ENCODE measurements at places on chromosomes 12 and 14.

- DNase-seq = no peak
Measured at GRCh38 chr12:11767029-11767724, 117.7 kb downstream of the ETV6 start.

DNA sequence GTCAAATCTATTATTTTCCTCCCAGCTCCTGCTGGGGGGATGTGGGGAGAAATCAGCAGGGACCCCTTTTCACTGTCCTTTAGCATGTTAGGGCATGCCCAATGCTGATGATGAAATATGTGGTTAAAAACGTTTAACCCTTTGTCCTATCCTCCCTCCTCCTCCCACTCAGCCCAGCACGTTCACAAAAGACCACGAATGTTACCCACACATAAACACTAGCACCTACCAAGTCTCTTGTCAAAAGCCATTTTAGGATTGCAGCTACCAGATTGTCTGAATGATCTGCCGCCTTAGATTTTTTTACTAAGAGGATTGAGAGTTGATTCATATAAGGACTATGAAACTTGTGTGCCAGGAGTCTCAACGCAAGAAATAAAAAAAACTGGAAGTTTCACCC is 70.4 kb downstream of the TBK1 start:
- no peak for DNase-seq

DNA sequence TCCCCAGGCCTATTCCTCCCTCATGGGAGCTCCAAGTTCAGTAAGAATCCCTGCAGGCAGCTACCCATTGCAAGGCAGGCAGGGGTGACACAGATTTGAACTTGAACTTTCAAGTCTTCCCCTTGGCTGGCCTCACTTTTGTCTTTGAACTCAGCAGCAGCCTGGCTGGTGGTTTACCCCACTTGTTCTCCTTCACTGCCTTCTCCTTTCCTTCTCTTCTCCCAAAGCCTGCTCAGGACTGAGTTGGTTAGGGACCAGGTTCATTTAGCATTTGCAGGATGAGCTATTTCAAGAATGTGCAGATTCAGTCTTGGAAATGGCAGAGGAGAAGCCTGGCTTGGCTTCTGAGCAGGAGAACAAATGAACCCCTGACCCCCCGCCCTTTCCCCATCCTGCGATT is 67.7 kb upstream of the TBX3 start:
- DNase-seq = no peak

DNA sequence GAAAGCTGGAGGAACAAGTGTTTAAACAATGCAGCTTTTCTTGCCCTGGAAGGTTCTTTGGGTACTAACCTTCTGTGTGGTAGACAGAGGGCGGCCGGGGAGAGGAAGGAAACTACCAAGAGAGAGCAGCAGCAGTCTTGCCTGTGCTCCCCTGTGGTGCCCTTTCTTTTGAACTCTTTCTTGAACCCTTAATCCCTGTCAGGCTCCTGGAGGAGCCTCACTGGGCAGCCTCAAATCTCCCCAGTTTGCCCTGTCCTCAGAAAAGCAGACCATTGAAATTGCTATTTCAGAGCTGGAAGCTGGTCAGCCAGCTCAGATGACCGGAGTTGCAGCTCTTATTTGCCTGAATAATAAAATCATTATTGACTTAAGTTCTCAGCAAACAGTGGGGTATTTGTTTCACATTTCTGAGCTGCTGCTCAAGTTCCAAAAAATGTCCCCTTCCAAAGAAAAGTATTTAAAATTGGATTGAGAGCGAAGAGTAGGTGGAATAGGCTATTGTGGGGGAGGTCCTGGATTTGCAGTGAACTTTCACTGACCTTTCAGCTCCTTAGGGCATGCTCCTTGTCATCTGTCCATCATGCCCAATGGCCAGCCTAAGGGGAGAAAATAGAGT is 42.1 kb upstream of the RNASE3 start:
- DNase-seq = no peak

DNA sequence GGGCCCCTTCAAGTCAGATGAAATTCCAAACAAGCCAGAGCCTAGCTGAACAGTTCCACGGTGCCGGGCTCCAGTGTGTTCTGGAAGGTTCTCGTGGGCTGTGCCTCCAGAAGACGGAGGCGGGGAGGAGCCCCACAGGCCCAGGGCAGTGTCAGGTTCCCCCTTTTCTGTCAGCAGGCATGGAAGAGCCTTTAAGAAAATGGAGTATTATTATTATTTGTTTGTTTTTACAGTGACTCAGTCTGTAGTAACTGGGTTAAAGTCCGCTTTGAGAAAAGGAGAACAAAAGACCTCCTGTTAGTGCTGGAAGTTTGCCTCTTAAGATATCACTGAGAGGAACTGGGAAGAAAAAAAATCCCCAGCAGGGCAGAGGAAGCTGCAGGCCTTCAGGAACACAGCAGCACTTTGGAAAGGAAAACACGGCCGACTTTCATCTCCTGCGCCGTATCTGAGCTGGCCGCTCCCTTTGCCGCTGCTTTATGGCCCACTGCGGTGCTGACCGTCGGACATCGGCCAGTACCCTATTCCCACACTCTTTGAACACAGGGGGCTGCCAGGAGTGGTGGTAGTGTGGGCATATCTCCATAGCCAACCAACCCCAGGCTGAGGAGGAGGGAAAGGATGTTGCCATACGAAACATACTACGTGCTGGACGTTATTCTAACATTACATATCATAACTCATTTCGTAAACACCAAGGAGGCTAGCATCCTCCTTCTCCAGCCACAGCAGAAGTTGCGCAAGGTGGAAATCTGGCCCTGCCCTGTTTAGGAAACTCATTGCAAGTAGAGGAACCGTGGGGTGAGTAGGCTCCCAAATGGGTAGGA is 194.0 kb downstream of the ZFP36L1 start:
- DNase-seq = no peak

DNA sequence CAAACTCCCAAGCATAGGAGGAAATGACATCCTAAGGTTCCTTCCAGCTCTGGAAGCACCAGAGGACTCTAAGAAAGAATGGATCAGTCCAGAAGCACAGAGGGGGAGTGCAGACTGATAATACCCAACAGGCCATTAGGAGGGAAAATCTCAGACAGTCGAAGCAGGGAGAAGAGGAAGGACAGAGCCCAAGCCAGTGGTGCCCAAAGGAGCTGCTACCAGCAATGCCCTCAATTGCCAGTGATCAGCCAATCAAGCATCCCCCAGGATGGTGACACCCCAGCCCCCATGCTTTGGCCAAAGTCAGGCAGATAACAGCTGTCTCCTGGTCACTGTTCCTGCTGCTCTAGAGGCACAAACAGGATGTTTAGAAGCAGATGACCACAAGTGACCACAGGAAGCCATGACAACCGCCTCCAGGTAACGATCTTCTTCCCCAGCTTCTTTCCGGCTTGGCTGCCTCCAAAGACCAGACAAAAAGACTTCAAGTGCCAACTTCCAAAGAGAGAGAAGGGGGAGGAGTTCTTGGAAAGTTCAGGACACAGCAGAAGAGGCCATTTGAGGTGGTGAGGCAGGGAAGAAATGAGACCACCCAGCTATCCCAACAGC is 16.2 kb downstream of the PXN start:
- no peak for DNase-seq

- no peak for DNase-seq
Measured at GRCh38 chr12:92612611-92613010, 90.2 kb upstream of the PLEKHG7 start.

DNA sequence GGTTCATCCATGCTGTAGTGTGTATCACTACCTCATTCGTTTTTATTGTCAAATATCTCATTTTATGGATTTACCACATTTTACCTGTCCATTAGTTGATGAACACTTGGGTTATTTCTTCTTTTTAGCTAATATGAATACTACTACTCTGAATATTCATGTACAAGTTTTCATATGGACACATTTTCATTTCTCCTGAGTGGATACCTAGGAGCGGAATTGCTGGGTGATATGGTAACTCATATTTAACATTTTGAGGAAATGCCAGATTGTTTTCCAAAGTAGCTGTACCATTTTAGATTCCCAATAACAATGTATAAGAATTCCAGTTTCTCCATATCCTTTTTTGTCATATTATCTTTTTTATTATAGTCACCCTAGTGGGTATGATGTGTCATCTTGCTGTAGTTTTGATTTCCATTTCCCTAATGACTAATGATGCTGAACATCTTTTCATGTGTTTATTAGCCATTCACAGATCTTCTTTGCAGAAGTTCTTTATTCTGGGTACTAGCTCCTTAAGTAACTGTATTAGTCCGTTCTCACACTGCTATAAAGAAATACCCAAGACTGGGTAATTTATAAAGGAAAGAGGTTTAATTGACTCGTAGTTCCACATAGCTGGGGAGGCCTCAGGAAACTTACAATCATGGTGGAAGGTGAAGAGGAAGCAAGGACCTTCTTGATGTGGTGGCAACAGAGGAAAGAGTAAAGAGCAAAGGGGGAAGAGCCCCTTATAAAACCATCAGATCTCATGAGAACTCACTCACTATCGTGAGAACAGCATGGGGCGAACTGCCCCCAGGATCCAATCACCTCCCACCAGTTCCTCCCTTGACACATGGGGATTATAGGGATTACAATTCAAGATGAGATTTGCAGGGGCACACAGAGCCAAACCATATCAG is 11.9 kb downstream of the NRDE2 start:
- no peak for DNase-seq

Data from activated T-helper 1 cell treated with anti-CD3 and anti-CD28 coated beads, Interleukin-2, amount 50 U/mL, for 16 hours (primary cell).